Liver (tissue), 10 donors: ENCODE measurements at places on chromosomes 4 and X.

DNA sequence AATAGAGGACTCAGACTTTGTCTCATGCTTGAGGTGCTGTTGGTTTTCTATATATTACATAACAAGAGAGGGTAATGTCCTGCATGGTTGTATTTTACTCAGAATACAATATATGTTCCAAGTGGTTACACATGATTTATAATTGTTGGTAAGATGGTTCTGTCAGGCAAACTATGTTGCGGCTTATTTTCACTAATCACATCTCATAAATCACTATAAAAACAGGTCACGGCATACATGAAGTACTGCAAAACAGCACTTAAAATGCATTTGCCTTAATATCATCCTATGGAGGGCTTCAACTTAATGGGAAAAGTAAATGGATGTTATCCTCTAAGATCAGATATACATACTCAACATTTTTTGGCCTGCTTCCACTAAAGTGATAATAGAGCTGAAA is 246.0 kb upstream of the ARSJ start:
- no peak overlapping the region for H3K4me3 ChIP-seq
- no peaks in the 10 kb centered on the region for H3K36me3 ChIP-seq
- H3K27ac ChIP-seq = no peak overlapping the region
- H3K27me3 ChIP-seq = no peaks in the 10 kb centered on the region

- H3K27ac ChIP-seq = no peak overlapping the region
- no peak for DNase-seq
- H3K4me1 ChIP-seq = no peaks in the 10 kb centered on the region
- H3K27me3 ChIP-seq = no peaks in the 10 kb centered on the region
- no peaks in the 10 kb centered on the region for H3K36me3 ChIP-seq
- H3K4me3 ChIP-seq = no peak overlapping the region
Observed at GRCh38 chr4:8548731-8549351, 31.4 kb upstream of the GPR78 start.

DNA sequence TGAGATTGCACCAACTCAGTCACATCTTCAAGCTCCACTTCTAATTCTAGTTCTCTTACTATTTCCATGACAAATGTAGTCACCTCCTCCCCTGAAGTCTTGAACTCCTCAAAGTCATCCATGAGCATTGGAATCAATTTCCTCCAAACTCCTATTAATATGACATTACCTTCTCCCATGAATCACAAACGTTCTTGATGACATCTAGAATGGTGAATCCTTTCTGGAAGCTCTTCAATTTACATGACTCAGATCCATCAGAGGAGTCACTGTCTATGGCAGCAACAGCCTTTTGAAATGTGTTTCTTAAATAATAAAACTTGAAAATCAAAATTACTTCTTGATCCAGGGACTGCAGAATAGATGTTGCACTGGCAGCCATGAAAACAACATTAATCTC is 34.5 kb downstream of the GALNTL6 start:
- no peak overlapping the region for H3K27ac ChIP-seq
- no peaks in the 10 kb centered on the region for H3K27me3 ChIP-seq
- no peaks in the 10 kb centered on the region for H3K36me3 ChIP-seq
- no peaks in the 10 kb centered on the region for H3K4me1 ChIP-seq
- no peak overlapping the region for H3K4me3 ChIP-seq

GRCh38 chr4:89162496-89162895 is 51.2 kb downstream of the TIGD2 start:
- no peak overlapping the region for H3K27ac ChIP-seq
- no peaks in the 10 kb centered on the region for H3K4me1 ChIP-seq
- H3K36me3 ChIP-seq = no peaks in the 10 kb centered on the region
- no peak for DNase-seq
- no peaks in the 10 kb centered on the region for H3K27me3 ChIP-seq

DNA sequence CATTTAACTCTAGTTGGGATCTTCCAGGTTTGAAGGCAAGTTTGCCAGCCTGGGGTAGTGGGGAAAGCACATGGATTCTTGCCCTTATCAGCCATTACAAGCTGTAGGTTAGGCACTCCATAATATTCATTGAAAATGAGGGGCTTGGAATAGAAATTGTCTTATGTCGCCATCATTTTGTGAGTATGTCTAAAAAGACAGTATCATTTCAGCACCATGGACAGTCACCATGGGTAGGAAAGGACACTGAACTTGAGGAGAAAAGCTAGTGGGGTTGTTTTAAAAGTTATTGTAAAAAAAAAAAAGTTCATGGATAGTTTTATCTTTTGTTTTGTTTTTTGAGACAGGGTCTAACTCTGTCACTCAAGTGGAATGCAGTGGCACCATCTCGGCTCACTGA is 356.1 kb downstream of the HNRNPD start:
- no peak overlapping the region for H3K27ac ChIP-seq
- DNase-seq = no peak
- H3K4me3 ChIP-seq = no peak overlapping the region
